ENCODE measurements at places on chromosomes 11 and 22. TPM values are rescaled to one million over a fixed set of nuclear protein-coding genes. Genes with fewer than 3 reads are reported as not detected.

EI24 gene
- 124 TPM for polyA plus RNA-seq

- no peak for DNase-seq
Observed at GRCh38 chr11:123111465-123111864, 49.5 kb upstream of the HSPA8 start.

- DNase-seq: no peak
Observed at GRCh38 chr11:129896062-129896461, 684 bp upstream of the NFRKB start.

- DNase-seq: no peak
Observed at GRCh38 chr22:43923631-43924464, at the start of gene PNPLA3. Gene PNPLA3, plus strand, starts transcription at chr22:43923805. Its CDS starts 107 bp downstream, at chr22:43923912.

GRCh38 chr11:121547574-121547973, 94.8 kb upstream of the SORL1-AS1 start:
- DNase-seq: no peak

DNA sequence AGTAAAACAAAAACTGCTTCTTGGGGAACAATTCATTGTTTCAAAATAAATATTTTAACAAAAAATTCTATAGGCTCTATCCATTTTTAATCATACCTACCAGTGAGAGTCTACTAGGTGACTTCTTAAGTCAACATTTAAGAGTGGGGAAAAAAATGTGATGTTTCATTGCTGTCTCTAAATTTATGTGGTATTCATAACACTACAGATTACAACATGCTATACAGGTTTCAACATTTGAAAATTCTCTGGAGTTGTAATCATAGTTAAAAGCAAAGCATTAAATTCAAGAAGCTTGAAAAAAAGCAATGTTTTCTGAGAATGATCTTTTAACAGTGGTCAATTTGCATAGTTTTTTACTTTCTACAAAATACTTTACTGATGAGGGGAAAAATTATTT, 18.3 kb downstream of the SBF2 start:
- DNase-seq: no peak

GRCh38 chr22:44382116-44383038, 69.6 kb upstream of the SHISAL1 start:
- no peak for DNase-seq

DNA sequence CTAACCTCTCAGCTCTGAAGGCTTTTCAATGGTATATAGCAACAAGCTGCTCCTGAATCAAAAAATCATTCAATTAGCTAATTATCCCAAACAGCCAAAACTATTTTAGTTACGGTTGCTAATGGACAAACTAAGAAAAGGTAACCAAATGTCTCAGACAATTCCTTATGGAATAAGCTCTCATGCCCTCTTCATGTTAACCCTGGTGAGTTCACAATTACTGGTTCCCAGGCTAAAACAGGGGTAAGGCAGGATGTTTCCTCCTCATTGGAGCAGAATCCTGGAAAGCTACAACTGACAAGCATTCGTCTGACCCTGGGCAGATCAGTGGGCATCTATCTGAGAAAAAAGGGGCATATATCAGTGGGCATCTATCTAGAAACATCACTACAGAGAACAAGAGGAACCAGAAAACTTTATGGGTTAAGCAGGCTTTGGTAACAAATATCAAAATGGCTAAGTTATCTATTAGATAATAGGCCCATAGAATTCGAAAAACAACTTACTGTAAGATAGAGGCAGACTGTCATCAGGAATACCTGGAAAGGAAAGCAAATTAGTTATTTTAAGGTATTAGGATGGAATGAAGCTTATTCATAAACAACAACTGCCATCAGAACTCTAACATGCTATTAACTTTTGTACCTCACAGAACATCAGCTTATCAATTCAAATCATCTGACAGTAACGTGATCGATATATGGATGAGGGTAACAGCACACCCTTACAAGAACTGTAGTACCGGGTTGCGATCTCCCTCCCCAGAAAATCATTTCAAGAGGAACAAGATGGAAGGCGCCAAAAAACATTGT, 14.8 kb upstream of the WDR74 start:
- no peak for DNase-seq

DNA sequence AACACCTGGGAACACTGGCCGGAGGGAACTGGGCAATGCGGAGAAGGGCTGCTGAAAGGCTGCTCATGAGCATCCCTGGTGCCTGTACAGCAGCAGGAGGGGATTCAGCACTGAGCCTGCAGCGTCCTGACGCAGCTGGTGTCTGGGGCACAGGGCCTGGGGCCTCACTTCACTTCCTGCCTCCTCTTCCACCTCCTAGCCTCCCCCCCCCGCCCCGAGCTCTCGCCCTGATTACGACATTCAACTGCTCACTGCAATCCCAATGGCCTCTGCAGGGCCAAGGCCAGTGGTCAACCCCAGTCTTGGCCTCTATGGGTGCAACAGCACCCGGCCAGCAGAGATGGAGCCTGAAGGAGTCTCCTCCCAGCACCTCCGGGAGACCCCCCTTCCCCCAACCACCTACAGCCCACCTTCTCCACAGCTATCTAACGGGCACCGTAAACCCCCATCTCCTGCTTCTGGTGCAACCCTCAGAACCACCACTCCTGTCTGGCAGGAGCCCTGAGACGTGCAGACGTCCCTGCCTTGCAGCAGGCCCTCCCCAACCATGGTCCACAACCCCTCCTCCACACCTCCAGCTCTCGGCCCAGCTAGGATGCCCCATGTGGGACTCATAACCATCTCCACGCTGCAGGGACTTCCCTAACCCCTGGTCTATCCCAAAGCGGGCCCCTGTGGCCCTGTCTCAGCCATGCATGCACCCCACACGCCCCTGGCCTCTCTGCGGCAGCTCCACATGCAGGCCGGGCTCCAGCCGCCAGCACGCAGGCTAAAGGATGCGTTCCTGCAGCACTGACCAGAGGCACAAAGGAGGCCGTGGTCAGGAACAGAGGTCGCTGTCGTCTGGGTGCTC, 38.2 kb downstream of the BRD1 start:
- DNase-seq: no peak

- DNase-seq: no peak
Observed at GRCh38 chr11:19974886-19975285, 185.4 kb downstream of the DBX1 start.

MMP7 gene
- 25.7 TPM for polyA plus RNA-seq

- no peak for DNase-seq
Observed at GRCh38 chr11:1926156-1927025, 6.9 kb downstream of the TNNT3 start.

HEPACAM gene
- 2.3 TPM for polyA plus RNA-seq

DNA sequence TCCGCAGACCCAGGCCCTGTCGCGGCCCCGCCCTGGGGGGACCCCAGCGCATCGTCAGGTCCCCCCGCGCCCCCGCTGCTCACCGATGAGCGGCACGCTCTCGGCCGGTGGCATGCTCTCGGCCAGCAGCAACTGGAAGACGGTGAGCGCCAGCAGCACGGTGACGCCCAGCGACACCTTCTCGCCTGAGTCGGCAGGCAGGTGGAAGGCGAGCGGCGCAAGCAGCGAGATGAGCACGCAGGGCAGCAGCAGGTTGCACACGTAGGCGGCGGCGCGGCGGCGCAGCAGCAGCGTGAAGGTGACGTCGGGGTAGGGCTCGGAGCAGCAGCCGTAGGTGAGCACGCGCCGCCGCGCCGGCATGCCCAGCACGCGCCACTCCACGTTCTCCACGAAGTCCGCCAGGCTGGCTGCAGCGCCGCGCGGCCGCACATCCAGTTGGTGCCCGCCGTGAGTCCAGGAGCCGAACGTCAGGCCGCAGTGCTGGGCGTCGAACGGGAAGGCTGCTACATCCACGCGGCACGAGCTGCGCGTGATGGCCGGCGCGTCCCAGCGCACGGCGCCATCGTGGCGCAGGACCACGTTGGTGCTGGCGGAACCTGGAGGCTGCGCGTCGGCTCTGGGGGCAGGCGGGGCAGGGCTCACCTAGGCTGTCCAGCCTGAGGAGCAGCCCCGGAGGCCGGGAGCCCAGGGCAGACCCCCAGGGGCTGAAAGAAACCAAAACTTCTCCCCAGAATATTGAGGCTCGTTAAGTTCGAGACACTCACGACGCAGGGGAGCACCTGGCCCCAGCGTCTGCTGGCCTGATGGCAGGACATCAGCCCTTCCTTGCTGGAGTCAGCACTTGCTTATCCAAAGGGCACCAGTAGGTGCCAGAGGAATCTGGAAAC, 3.8 kb downstream of the CHRNA10 start:
- no peak for DNase-seq

Data from right renal cortex interstitium (tissue), 3 donors.